ENCODE measurements at places on chromosomes 13 and 19.

DNA sequence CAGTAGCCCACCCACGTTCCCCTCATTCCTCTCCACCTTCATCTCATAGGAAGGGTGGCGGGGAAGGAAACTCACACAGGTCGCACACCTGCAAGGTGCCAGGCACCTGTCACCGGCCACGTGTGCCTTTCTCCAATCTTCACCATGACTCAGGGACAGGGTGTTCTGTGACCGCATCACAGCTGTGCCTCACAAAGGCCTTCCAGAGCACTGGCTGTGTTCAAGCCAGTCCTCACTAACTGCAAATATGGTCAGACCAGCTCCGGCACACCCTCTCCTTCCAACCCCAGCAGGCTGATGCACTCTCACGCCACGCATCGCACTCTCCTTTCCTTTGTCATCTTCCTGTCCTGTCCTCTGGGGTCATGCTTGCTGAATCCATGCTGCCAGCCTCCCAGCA, 415.9 kb downstream of the IRS2 start:
- no peak overlapping the region for H3K27ac ChIP-seq
- H3K4me3 ChIP-seq, result no peak overlapping the region

DNA sequence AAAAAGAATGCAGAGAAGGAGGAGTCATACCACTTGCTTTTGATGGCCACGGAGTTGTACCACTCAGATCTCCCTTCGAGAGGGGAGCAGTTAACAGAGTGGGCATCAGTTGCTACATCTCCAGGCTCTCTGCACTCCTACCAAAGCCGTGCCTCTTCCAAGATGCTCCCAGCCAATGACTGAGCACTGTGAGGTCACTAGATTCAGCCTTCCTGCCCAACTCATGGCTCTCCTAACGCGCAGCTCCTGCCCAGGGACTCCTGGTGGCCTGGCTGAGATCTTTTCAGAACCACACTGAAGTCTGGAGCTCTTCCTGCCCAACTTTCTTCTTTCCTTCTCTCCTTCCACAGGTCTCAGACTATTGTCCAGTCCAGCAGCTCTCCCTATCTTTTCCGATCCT, 66.7 kb downstream of the LHFPL6 start:
- DNase-seq, result peak; percentile 18
- H3K27ac ChIP-seq, result no peak overlapping the region
- H3K4me1 ChIP-seq, result peaks cover 2% of the 10 kb centered on the region
- H3K27me3 ChIP-seq, result no peaks in the 10 kb centered on the region

- H3K4me3 ChIP-seq, result no peak overlapping the region
- H3K27ac ChIP-seq, result no peak overlapping the region
- DNase-seq, result peak; percentile 88
Measured at GRCh38 chr13:28716511-28716910, 2.3 kb downstream of the SLC46A3 start.

DNA sequence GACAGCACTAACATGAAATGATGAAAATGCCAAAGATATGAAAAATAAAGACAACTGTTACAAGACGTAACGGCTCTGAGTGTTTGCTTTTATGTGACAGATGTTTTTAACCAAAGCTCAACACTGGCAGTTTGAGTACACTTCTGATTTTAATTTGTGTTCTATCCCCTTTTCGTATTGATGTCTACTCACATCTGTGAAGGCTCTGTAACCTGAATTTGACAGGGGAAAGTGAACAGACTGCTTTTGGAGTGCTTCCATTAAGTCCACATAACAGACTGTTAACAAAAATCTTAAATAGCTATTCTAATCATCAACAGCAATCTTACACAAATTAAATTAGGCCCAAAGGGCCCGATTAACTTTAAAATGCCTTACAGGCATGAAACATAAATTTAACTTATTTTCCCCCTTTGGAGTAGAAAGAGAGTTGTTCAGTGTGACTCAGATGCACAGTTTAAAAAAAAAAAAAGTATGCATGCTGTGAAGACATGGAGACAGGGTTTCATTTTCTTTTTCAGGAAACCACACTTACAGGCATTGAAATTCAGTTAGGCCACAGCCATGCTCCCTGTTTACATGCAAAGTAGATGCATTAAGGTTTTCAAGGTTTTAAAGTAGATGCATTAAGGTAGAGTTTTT, 16.3 kb upstream of the RNASEH2B start:
- no peak overlapping the region for H3K4me3 ChIP-seq
- H3K4me1 ChIP-seq, result no peaks in the 10 kb centered on the region
- no peak overlapping the region for H3K27ac ChIP-seq
- H3K36me3 ChIP-seq, result no peaks in the 10 kb centered on the region

DNA sequence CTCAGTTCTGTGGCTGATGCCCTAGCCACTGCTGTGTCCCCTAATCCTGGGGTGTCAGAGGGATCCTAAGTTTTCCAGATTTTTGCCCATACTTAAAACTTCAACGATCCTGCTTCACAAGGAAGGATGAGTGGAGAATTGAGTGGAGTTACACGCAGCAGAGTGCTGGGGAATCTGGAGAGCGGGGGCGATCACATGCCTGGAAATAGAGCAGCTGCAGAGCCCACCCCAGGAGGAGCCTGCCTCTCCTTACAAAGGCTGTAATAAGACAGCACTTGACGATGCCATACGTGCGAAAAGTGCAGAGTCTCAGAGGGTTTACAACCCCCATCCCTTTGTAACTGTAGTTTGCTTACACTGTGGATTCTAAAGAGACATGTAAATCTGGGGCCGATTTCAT, 40.6 kb downstream of the SUGP2 start:
- H3K27me3 ChIP-seq, result peaks cover 5% of the 10 kb centered on the region
- peaks cover 6% of the 10 kb centered on the region for H3K4me1 ChIP-seq
- no peak overlapping the region for H3K27ac ChIP-seq
- DNase-seq, result no peak

- DNase-seq, result no peak
- H3K4me3 ChIP-seq, result no peak overlapping the region
- peaks cover 22% of the 10 kb centered on the region for H3K36me3 ChIP-seq
- peaks cover 42% of the 10 kb centered on the region for H3K4me1 ChIP-seq
Measured at GRCh38 chr19:5891572-5891937, 12.0 kb downstream of the NDUFA11 start.

- H3K27ac ChIP-seq, result no peak within 1 kb of the TSS
- no peaks in the 10 kb centered on the region for H3K27me3 ChIP-seq
- peaks cover 15% of the 10 kb centered on the region for H3K36me3 ChIP-seq
Measured at GRCh38 chr19:4066682-4067395, at the start of gene ZBTB7A. Gene ZBTB7A (minus strand): TSS chr19:4066899. CDS start chr19:4055232, 11,667 bp downstream.

DNA sequence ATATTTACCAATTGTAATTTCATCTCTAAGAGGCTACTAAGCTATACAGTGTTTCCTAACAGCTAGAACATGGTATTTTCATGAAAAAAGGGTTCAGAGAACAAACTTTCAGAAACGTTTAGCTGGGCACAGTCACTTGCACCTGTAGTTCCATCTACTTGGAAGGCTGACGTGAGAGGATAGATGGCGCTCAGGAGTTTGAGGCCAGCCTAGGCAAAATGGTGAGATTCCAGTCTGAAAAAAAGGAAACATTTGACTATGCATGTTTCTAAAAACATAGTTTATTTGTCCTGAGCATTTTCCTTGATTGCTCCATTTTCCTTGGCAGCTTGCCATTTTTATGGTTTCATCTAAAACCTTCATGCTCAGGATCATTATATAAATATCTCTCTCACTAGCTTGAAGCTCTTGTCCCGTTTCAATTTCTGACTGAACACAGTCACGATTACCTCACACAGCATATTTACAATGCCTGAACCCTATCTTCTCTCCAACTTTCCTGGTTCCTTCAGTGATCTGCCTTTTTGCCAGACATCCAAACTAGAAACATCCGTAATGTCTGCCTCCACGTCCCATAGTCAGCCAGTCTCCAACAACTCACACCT, 200.8 kb downstream of the RGCC start:
- H3K36me3 ChIP-seq, result no peaks in the 10 kb centered on the region
- H3K27me3 ChIP-seq, result no peaks in the 10 kb centered on the region
- no peak overlapping the region for H3K27ac ChIP-seq
- H3K4me3 ChIP-seq, result no peak overlapping the region
- peaks cover 2% of the 10 kb centered on the region for H3K4me1 ChIP-seq
- DNase-seq, result peak; percentile 33

- H3K27me3 ChIP-seq, result no peaks in the 10 kb centered on the region
- no peaks in the 10 kb centered on the region for H3K4me1 ChIP-seq
- no peak overlapping the region for H3K4me3 ChIP-seq
Measured at GRCh38 chr13:73850104-73850873, 283.9 kb downstream of the KLF12 start.

DNA sequence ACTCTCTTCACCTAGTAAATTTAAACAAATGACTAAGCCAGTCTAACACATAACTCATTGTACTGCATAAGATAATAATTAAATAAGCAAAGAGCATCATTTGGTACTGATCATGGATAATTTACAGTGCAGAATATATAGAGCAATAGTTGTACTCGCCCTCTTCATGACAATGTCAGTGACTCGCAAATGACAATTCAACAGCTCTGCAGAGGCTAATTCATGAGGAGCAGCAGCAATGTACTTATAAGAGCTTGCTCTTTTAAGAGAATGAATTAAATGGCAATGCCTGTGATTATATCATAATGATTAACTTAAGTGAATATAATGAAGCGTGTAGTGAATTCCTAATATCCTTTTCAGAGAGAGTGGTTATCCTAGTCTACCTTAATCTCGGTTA, 284.5 kb upstream of the PCDH20 start:
- H3K27me3 ChIP-seq, result no peaks in the 10 kb centered on the region
- no peak overlapping the region for H3K27ac ChIP-seq
- DNase-seq, result no peak
- no peaks in the 10 kb centered on the region for H3K4me1 ChIP-seq
- H3K36me3 ChIP-seq, result no peaks in the 10 kb centered on the region
- H3K4me3 ChIP-seq, result no peak overlapping the region

GRCh38 chr19:29155683-29156082, 57.3 kb downstream of the UQCRFS1 start:
- H3K36me3 ChIP-seq, result no peaks in the 10 kb centered on the region
- DNase-seq, result no peak
- no peaks in the 10 kb centered on the region for H3K27me3 ChIP-seq
- no peak overlapping the region for H3K4me3 ChIP-seq
- no peaks in the 10 kb centered on the region for H3K4me1 ChIP-seq
- H3K27ac ChIP-seq, result no peak overlapping the region

GRCh38 chr19:3115411-3115810, 20.4 kb upstream of the GNA15 start:
- peaks cover 30% of the 10 kb centered on the region for H3K4me1 ChIP-seq
- H3K27ac ChIP-seq, result no peak overlapping the region
- H3K27me3 ChIP-seq, result no peaks in the 10 kb centered on the region
- no peak for DNase-seq

GRCh38 chr13:99203601-99204579, 3.2 kb downstream of the UBAC2 start:
- H3K27ac ChIP-seq, result no peak overlapping the region
- no peak for DNase-seq
- peaks cover 8% of the 10 kb centered on the region for H3K4me1 ChIP-seq
- no peak overlapping the region for H3K4me3 ChIP-seq
- H3K27me3 ChIP-seq, result no peaks in the 10 kb centered on the region

Data from mesenchymal stem cell (in vitro differentiated cells and primary cell).